ENCODE measurements at places on chromosomes 3 and 15.

DNA sequence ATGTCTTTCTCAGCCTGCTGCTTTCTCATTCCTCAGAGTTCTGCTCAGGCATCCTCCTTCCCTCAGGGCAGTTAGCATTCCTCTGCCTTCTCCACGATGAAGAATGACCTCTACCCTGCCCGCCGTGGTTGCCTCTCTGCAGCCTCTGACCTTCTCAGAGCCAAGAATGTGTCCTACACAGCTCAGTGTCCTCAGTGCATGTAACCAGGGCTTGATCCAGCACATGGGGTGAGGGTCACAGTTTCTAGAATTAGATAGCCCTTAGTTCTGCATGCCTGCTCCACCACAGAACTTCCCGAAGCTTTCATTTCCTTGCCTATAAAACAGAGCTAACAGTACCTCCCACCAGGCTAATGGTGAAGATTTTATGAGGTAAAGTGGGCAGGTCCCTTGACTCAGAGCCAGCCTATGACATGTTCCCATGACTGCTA lies 182.1 kb downstream of the CLSTN2 start:
- DNase-seq, result no peak

- DNase-seq, result no peak
Observed at GRCh38 chr3:32397941-32398340, 6.3 kb downstream of the CMTM7 start.

DNA sequence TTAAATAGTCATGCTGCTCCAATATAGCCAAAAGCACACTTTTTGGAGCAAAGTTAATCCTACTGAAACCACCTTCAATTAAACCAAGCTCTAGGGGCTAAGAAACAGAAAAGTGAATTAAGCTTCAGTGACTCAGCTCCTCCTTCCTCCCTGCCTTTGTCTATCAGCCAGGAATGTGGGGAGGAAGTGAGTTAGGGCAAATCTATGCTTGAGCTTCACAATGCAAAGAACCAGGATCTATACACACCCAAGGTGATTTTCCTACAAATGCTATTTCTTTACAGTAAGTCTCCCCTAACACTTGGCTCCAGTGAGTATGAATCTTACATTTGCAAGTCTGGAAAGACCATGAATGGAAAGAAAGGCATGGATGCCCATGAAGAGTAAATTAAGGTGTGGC lies 212.1 kb downstream of the P3H2 start:
- DNase-seq, result peak; percentile 52

DNA sequence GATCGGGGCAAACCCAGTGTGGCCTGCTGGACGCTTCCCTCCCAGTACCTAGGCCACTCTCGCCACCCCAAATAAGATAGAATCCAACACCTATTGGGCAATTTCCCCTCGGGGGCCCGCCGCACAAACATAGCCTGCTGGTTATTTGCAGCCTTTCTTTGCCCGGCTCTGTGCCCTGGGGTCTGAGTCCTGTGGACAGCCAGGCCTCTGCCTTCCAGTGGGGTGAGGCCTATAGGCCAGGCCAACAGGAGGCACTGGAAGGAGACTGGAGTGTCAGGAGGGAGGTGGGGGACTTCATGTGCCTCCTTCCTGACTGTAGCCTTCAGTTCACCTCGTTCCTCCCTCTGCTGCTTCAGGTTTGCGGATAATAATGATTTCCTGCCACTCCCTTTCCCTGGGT lies 47.4 kb upstream of the LDHAL6B start:
- no peak for DNase-seq

GRCh38 chr3:48915296-48915695 lies 3.3 kb upstream of the ARIH2 start:
- DNase-seq, result no peak

- no peak for DNase-seq
Observed at GRCh38 chr3:173395073-173395411, 2.5 kb upstream of the NLGN1 start.

- no peak for DNase-seq
Observed at GRCh38 chr3:148083526-148084182, 614.0 kb upstream of the AGTR1 start.

- DNase-seq, result no peak
Observed at GRCh38 chr3:105584003-105584790, 217.5 kb downstream of the ALCAM start.

DNA sequence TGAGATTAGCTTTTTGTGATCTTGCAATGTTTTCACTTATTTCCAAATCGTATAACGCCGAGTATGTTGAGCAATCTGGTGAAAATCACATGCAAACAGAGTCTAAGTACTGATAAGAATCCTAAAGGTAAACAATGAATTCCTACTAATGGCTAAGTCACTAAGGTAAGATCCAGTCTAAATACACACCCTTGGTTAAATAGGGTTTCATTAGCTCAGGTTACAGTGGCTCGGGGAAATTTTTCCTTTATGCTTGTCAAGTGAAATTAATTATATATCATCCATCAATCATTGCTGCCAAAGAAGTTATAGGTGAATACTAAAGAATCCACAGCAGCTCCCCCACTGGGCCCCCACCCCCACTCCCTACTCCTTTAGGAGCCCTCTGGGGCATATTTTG lies 139.3 kb downstream of the SOX2 start:
- no peak for DNase-seq

DNA sequence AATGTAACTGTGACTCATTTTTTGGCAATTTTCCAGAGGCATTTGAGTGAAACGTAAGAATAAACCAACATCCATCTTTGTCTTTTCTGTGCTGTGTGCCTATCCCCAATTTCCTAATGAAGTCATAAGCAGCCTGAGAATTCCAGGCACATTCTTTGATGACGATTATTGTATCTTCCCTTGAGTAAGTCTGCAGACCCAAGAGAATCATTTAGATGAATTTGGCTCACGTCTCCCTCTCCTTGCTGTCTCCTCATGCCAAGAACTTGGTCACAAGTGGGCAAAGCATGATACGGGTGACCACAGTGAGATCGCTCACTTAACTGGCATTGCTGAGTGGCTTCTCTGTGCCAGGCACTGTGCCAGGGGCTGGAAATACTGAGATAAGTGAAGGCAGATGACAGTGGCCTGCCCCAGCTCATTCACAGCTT lies 384.5 kb upstream of the IL12A start:
- peak; percentile 69 for DNase-seq

- DNase-seq, result no peak
Observed at GRCh38 chr3:35800960-35801459, 161.7 kb downstream of the ARPP21 start.

DNA sequence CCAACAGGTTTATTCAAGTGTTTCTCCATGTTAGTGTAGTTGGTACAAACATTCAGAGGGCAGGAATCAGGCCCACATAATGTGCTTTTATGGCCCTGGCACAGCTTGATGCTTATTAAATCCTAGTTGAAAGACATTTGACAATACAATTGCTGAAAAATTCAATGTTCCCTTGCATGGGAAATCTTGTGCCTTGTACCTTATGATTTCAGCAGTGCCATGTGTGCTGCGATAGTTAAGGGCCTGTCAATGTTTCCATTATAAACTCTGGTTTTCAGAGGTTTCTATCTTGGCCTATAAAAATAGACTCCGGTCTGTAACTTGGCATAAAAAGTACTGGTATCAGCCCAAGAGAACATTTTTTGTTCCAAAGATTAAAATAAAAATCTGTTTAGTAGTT lies 207.2 kb downstream of the TBC1D5 start:
- DNase-seq, result no peak

DNA sequence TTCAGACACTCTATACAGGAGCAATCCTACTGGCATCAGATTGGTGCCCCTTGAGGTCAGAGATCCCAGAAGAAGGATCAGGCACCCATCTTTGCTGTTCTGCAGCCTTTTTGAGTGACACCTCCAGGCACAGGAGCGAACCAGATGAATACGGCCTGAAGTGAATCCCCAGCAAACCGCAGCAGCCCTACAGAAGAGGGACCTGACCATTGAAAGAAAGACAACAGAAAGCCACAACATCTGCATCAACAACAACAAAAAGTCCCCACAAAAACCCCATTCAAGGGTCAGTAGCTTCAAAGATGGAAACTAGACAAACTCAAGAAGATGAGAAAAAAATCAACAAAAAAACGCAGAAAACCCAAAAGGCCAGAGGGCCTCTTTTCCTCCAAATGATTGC lies 130.4 kb downstream of the PPM1L start:
- DNase-seq, result no peak

- DNase-seq, result no peak
Observed at GRCh38 chr3:70488816-70489215, 176.4 kb upstream of the MDFIC2 start.

DNA sequence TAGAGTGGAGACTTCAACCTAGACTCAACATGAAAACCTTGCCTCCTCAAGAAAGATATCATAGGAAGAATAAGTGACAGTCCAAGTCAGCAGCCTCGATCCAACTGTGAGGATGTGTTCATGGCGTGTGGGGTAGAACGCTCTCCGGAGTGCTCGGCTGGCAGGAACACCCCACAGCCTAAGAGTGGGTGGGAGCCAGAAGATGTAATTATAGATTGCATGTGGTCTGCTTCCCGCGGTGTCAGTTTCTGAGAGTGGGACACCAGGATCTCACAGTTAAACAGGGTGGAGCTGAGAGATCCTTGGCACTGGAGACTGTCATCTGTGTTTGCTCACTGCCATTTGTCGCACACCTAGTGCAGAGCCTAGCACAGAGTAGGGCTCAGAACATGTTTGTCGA lies 158.0 kb downstream of the CTNNB1 start:
- DNase-seq, result no peak

DNA sequence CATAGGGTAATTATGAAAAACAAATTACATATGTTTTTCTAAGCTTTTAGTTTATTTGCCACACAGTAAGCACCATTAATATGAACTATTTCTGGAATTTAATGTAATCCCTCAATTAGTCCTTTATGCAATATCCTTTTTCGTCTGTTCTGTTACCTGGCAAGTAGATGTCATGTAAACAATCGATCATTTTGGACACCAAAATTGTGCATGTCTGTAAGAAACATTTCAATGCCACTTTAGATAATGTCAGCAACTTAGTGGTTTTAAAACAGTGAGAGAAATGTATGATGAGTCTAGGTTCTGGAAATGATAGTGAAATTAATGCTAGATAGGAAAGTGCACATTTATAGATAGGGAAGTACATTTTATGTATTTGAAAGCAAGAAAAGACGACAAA lies 986.6 kb downstream of the ZPLD1 start:
- no peak for DNase-seq

DNA sequence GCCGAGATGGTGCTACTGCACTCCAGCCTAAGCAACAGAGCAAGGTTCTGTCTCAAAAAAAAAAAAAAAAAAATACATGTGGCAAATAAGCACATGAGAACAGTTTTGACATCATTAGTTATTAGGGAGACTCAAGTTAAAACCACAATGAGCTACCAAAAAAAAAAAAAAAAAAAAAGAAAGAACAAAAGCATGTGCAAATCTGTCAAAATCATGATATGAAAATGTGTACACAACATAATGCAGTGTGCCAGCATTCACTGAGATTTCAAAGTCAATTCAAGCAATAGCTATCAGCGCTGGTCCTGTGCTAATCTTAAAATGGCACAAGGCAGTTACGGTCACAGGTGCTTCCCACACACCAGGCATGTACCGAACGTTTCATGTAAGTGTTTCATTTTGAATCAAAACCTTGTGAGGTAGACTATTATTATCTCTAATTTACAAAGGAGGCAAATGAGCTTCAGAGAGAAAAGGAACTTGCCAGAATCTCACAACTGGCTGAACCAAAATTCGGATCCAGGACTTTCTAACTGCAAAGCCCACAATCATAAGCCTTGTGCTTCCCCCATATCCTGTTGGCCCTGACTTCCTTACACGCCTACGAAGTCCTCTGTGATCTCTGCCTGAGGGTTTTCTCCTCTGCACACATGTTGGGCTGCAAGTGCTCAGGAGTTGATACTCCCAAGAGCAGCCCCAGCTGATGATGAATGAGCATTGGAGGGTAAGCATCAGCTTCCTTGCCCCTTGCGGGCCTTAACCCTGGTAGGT lies 200.1 kb upstream of the PROK2 start:
- no peak for DNase-seq

DNA sequence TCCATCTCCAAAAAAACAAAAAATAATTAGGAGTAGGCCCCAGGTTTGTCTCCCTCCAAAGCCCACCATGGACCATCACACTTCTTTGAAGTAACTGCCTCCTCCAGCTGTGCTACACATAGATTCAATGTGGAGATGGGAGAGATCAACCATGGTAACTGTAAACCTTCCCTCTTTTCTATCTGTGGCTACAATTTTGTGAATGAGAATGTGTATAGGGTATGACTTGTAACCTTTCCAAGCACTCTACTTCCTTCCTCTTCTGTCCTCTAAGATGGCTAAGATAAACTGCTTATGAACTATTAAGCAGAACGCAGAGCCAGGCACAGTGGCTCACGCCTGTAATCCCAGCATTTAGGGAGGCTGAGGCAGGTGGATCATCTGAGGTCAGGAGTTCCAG lies 55.5 kb upstream of the ATP11B start:
- DNase-seq, result no peak

DNA sequence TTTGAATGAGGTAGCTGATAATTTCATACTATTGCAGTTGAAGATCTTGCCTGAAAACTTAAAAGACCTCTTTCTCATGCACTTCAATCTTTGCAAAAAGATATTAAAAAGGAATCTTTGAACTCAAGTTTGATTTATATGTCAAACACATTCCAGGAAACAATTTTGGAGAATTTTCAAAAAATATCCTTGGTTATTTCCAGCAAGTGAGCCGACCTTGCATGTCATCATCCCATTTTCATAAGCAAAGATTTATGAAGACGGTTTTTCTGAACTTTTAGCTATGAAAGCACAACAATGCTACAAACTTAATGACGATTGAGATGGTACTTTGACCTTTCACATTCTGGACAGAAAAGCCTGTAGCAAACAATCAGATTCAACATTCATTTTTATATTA lies 95.6 kb downstream of the RFX7 start:
- DNase-seq, result no peak

DNA sequence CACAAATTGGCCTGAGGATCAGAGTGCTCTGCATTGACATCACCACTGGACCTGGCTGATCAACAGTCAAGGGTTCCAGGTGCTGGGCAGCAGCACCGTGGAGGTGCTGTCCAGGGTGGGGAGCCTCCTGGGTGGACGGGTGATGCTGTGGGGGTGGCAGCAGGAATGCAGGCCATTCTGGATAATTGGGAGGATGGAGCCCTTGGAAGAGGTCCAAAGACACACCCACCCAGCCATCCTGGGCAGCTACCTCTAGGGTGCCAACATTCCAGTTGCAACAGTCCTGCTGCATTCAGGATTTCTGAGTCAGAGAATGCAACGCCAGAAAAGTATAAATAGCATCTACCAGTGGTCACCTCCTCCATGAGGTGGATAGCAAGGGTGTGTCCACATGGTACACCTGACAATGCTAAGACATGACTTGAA lies 26.8 kb downstream of the STARD5 start:
- DNase-seq, result peak; percentile 55

- DNase-seq, result no peak
Observed at GRCh38 chr15:100931143-100931890, 12.2 kb downstream of the LRRK1 start.

DNA sequence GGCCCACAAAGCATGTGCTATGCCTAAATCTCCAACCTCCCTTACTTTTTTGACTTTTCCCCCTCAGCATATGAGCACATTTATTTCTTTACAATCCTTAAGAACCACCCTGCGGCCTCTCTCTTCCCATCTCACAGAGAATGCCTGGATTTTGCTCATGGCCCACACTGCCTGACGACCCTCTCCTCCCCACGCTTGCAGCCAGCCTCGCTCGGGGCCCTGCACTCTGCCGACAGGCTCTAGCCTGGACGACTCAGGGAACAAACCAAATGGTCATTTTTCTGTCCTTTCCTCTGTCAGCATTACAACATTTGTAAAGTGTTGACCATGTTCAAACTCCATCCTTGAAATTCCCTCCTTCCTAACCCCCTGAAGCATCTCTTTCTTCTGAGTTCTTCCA lies 11.7 kb downstream of the HES1 start:
- no peak for DNase-seq

Data from cardiac fibroblast (primary cell).